ENCODE measurements at places on chromosomes 3 and 15. TPM values are rescaled to one million over a fixed set of nuclear protein-coding genes. Genes with fewer than 3 reads are reported as not detected.

The ATP10A gene
- total RNA-seq, result 28.9 TPM

The DPPA2 gene
- total RNA-seq, result not detected

The FAM81A gene
- 0.83 TPM for total RNA-seq

The PLA2G4D gene
- total RNA-seq, result not detected

The FAM107A gene
- not detected for total RNA-seq

The EPHA6 gene
- not detected for total RNA-seq
